ENCODE measurements at places on chromosomes 3 and 15.

GRCh38 chr3:36877930-36878685 lies 66.7 kb downstream of the TRANK1 start:
- no peak for DNase-seq

DNA sequence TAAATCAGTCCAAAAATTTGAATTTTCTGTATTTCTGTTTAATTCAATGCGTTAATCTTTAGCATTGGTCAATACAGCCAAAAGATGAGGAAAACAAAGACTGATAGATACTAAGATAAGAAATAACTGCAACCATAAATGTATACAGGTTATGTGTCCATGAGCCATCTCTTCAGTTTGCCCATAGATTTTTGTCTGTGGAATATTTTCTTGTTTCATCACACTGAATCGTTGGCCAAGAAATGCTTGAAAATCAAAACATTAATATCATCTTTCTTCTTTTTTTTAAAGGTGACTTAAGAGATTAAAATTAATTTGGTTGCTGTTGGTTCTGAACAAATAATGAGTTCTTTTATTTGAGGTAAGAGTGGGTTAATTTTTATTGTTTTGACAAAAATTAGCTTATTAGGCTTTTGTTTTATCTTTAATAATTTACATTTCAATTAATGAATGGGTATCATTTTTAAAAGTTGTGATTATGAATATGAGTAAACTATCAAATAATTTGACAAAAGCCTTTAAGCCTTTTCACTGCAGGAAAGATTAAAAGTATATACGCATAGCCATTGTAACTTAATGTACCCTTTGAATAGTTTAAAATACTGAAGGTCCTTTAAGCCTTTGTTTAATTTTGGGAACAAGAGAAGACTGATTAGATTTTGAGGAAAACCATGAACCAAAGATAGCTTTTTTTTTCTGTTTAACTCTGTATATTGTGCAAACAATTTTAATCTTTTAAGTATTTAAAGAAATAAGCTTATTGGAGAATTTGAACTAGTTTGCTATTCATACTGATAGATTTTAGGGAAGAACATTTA lies 14.7 kb upstream of the CHD2 start:
- DNase-seq, result no peak

DNA sequence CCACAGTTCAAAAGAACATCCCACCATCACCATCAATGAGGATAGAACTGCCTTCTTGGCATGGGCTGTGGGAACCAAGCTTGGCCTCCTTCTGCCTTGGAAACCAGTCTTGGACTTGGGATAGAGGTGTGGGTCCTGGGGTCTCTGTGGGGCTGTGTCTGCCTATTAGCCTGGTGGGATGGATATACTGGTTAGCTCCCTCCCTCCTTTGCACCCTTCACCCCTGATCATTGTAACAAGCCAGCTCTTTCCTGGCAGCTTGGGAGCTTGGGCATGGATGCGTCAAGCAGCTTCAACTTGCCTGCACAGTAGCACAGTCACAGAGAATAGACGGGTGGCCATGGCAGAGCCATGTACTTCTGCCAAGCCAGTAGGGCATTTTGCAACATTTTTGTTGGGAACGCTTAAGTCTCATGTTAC lies 65.2 kb downstream of the SMAD6 start:
- DNase-seq, result no peak

GRCh38 chr3:112043621-112044201 lies 9.2 kb downstream of the TMPRSS7 start:
- peak; percentile 33 for DNase-seq

DNA sequence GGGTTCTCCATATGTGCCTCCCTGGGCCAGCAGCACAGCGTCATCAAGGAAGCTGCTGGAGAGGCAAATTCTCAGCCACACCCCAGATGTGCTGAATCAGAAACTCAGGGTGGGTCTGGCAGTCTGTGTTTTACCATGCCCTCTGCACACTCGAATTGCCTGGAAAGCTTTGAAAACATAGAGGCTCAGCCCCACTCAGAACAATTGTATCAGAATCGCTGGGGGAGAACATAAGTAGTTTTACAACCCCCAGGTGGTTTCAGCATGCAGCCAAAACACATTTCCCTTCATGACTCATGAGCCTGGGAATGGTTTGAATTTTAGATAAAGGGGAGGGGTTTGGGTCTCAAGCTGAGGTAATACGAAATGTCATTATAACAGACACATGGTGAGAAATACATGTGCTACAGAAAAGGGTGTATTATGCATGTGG lies 9.6 kb downstream of the TGM4 start:
- no peak for DNase-seq

- no peak for DNase-seq
Measured at GRCh38 chr15:72859017-72859756, 75.6 kb upstream of the ADPGK start.

GRCh38 chr3:66376568-66376967 lies 124.3 kb downstream of the LRIG1 start:
- DNase-seq, result no peak

GRCh38 chr3:49183873-49184272 lies 12.5 kb downstream of the KLHDC8B start:
- no peak for DNase-seq

DNA sequence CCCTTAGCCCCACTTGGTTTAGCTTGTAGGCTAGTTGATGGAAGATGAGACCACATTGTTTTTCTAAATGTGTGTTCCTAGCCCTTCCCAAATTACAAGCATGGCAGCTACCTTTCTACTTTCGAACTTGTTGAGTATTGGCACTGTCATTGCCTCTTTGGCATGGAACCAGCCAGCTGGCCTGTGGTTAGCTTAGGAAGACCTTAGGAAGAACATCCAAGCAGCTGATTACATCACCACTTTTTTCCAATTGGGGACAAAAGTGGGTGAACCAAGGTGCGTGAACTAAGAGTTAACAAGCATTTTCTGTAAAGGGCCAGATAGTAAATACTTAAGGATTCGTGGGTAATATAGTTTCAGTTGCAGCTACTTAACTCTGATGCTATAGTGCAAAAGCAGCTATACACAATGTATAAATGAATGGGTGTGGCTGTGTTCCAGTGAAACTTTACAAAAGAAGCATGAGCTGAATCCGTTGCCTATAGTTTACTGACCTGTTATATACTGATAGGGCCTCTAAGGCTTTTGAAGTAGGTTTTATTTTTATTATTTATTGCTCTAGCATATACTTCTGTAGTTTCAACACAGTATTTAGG lies 8.5 kb downstream of the KLHL18 start:
- no peak for DNase-seq

DNA sequence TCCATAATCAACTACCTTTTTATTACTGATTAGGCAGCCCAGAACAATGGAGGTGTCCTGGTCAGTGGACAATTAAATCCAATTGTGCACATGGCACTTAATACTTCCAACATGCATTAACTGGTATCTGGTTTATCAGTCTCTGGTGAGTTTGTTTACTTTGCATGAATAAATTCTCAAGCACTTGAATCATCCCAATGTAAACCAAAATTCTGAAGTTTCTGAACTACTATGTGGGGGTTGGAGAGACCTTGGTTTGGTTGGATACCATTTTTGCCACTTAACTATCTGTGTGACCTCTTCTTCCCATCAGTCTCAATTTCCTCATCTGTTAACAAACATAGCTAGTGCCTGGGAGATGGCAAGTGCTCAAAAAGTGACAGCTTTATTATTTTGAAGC lies 70.5 kb upstream of the MAP4 start:
- DNase-seq, result no peak

GRCh38 chr3:74537164-74537563 lies 77.3 kb downstream of the CNTN3 start:
- DNase-seq, result no peak

DNA sequence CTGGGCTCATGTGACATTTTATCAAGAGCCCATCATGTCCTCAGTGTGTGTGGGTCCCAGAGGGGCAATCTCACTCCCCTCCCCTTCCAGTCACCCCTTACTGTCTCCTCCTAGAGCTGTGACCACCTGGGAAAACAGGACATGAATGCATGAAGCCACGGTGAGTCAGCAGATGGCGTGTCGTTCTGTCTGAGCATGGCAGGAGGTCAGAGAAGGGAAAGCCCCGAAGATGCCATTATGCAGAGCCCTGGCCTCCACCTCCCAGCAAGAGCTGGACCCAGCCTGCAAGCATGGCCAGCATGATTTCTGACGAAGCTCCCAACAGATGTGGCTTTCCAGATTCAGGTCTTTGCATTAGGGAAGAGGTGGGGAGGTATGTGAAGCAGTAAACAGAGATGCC lies 118.5 kb downstream of the TLE3 start:
- no peak for DNase-seq
